ENCODE measurements at places on chromosomes 12 and 14.

DNA sequence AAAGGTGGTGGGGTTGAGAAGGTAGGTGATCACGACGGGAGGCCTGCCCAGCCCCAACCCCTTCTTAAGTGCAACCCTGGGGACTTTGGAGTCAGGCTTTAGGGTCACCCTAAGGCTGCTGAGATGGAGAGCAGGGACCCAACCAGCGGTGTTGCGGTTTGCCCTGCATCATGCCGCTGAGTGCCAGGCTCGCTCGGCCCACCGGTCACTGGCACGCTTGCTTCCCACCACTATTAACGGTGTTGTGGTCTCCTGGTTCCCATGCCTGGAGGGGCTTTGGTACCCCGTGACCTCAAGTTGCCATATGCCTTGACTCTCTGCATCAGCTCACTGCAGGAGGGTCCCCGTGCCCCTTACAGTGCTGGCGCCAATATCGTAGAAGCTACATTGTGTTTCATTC lies 18.4 kb upstream of the MEG3 start:
- DNase-seq = no peak

DNA sequence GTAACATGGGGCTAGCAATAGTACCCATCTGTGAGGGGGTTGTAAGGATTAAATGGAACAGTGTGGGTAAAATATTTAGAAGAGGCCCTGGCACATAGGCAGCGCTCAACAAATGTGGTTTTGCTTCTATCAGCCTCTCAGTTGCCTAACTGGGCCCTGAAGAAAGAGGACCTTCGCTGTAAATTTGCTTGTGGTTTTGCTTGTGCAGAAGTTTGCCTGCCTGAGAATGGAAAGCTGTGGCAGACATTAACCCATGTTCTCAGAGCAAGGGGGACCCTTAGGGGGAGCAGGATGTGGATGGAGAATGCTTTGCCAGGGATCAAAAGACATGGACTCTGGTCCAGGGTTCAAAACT lies 160.1 kb downstream of the BRMS1L start:
- no peak for DNase-seq

DNA sequence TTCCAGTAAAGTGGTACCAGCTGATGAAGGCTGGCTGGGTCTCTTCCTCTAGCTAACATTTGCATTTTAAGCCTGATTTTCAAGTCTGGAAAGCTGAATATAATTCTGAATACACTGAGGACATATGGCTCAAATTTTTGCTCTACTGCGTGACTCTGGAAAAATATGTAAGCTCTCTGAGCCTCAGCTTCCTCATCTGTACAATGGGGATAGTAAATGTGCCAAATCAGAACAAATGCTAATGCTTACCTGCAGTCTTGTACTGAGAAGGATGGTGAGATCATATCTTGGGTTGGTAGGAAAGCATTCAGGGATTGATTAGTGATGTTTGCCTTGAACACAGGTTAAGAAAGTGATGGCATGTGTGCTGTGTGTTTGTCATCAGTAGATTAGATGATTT lies 14.6 kb downstream of the HNF1A start:
- DNase-seq = no peak

DNA sequence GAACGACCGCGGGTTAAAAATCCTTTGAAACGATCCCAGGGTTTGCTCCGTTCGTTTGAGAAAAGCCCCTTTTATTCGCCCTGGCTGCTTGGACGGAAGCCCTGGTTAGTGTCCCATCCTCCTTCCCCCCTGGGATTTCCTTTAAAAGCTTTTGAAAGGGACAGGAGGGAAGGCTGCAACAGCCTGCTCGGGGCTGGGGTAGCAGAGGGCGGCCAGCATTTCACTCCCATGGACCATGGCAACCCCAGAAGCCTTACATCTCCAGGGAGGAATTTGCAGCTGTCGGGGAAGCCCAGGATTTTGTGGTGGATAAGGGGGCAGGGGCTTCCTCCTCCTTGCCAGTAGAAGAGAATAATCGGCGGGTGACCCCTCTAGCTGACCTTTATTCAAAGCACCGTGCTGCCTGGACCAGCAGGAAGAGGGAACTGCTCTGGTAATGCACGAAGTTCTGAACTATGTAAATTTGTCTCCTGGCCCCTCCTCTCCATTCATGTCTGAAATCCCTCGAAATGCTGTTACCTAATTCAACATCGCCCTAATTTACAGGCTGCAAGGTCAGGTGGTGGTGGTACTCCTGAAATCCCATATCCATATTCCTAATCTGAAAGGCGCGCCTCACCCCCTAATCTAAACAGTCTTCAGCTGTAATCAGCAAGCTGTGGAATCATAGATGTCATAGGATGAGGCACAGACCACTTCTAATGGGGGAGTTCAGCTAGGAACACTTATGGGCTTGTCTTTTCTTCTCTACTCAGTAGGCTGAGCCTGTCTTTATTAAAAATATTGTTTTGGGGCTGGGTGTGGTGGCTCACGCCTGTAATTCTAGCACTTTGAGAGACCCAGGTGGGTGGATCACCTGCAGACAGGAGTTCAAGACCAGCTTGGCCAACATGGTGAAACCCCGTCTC lies 1.0 kb upstream of the CLIP1 start:
- DNase-seq = no peak

DNA sequence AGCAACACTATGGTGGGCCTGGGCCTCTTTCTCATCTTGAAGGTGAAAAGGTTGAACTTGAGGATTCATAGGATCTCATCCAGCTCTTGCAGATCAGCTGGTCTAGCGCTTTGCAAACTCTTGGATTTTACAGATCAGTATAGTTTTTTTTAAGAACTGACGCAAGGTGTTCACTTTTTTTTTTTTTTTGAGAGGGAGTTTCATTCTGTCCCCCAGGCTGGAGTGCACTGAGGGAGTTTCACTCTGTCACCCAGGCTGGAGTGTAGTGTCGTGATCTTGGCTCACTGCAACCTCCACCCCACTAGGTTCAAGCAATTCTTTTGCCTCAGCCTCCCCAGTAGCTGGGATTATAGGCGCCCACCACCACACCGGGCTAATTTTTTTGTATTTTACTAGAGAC lies 20.4 kb upstream of the LGMN start:
- DNase-seq = no peak

DNA sequence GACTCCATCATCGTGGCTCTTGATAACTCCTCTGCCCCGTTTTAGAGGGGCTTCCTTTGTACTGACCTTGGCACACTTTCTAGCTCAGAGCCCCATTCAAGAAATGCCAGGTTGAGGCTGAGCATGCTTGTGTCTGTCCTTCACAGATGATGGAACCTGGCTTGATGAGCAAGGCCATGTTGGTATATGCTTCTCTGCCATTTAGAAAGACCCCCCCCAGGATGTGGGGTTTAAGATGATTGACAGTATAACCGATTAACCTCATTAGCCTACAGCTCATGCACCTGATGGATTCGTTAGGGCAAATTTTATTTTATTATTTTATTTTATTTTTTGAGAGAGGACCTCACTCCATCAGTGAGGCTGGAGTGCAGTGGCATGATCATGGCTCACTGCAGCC lies 21.0 kb downstream of the BATF start:
- no peak for DNase-seq

GRCh38 chr14:58216544-58216943 lies 16.6 kb downstream of the ACTR10 start:
- DNase-seq = no peak

DNA sequence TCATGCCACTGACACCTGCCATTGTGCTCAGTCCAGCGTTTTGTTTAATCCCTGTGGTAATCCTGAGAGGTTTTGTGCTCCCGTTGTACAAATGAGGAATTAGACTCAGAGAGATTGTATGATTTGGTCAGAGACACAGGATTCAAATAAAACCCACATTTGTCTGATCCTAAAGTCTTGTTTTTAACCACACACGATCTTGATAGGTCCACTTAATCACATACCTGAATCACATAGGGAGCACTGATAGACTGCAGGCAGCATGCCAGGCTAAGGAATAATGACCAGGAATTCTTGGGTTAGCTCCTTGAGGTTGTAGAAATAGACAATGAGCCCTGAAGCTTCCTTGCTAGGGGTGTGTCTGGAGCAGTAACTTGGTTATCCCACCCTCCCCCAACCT lies 202.6 kb upstream of the RGS6 start:
- no peak for DNase-seq

DNA sequence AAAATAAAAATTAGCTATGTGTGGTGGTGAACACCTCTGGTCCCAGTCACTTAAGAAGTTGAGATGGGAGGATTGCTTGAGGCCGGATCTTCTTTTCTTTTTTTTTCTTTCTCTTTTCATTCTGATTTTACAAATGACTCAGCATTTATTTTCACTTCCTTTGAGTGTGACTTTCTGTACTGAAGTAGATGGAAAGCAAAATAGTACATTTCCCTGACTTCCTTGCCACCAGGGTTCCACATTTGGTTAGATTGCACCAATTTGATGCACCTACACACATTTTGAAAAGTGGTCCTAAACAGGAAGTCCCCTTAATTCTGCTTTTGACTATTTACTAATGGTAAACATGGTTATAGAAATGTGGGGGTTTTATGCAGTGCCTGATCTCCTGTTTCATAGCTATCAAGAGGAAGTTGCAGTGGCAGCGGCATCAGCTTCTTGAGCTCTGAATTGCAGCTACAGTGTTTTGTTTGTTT lies 13.0 kb upstream of the LEMD3 start:
- no peak for DNase-seq

- DNase-seq = no peak
Measured at GRCh38 chr12:127393896-127394295, 873.1 kb upstream of the TMEM132C start.

- DNase-seq = no peak
Measured at GRCh38 chr14:71749613-71750238, 182.5 kb upstream of the RGS6 start.

DNA sequence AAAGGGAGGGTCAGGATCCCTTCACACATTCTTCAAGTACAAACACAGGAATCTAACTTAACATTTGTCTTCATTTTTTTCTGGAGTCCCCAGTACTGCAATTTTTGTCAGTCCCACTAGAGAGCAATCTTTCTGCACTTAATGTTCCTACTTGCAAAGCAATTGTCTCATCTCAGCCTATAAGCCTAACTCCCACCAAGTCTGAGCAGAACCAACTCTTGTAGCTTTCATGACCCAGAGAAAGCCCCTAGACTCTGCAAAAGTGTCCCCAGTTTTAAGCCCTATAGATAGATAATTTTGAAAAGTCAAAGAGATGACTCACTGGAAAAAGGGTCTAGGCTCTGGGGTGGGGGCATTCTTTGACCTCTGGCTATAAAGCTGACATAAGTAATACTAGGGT lies 1.8 kb upstream of the ZBTB39 start:
- DNase-seq = no peak

DNA sequence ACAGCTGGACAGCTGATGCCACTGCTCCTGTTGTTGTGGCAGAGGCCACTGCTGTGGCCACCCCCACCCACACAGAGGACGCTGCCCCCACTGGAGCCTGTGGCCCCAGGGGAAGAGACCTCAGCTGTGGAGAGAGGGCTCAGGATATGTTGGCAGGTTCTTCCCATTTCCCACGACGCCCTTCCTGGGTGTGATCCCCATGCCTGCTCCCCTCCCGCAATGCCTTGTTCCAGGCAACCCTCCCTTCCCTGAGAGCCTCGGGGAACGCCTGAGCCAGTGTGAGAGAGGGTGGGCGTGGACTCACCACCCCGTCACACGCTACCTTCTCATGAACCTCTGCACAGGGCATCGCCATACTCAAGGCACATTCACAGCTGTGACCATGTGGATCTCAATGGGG lies 5.7 kb upstream of the KRT82 start:
- no peak for DNase-seq

DNA sequence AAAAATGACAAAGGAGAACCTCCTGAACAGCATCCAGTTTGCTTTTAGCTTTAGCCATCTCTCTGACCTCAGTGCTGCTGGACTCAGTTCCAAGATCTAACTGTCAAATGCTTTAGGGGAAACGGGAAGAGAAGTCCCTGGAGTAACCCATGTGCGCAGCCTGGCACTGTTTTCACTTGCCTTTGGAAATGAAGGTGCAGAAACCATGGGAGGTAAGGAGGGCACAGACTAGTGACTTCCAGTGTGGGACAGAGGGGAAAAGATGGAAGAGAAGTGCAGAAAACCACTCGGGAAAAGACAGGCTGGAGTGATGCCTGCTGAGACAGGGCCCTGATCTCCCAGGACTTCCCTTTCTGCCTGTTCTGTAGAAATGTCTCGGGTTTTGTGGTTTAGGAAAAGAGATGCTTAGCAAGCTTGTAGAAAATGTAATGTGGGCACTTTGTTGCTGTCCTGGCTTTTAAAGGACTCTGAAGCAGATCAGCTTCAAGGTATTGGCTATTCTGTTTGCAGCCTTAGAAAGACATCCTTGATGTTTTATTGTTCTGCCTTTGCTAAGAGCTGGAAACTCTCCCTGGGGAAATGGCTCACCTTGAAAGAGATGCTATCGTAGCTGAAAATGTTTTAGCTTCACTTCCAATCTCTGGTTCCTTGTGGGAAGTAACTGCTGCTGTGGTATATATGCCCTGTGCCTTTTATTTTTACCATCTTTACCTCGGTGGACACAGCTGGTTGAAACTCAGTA lies 124.6 kb upstream of the HIF1A start:
- no peak for DNase-seq

DNA sequence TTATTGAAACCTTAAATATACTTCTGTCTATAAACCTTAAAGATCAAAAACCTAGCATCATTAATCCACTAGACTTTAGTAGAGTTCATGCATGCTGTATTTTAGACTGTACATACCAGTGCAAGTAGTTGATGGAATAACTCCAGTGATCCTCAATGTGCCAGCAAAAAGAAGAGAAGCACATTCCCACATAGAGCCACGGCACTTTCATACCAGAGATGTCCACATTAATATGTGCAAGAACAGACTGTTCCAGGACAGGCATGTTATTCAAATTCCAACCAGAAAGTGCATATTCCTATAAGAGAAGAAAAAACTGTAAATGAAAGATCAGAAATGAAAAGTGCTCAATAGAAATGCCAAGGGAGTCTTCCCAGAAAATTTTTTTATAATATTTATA lies 55.0 kb downstream of the KDM5A start:
- no peak for DNase-seq

GRCh38 chr12:46450279-46450748 lies 77.7 kb upstream of the SLC38A2 start:
- DNase-seq = no peak

DNA sequence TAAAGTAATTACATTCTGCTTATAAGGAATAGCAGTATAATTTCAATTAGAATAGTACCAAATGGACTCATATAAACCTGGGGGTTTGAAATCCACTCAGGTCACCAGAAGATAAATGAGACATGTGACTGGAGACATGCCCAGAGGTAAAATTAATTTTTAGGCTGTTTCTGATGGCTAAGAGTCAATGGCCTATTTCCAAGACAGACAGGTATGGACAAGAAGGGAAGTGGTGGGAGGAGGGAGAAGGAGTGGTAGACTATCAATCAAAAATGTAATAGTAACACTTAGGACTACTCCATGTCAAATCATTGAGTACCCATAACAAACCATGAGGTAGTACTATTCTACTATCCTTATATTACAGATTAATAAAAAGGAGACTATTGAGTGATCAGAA lies 544.0 kb downstream of the GALC start:
- no peak for DNase-seq
